ENCODE measurements at places on chromosomes 6 and 20.

DNA sequence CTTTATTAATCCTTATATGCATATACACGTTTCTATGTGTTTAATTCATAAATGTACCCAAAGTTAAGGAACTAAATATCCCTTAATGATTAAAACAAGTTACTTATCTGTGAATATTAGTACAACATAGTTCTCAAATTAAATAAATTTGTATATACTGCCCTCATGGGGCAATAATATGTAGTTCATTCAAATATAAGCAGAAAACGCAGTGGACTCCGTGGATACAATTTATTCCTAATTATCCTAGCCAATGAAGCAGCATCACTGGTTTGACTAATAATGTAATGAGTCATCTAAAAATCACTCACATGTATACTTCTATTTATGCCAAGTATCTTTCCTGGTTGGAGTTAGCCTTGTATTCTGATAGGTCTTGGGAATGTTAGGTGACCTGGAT lies 111.6 kb downstream of the TBC1D32 start:
- no peak for DNase-seq

DNA sequence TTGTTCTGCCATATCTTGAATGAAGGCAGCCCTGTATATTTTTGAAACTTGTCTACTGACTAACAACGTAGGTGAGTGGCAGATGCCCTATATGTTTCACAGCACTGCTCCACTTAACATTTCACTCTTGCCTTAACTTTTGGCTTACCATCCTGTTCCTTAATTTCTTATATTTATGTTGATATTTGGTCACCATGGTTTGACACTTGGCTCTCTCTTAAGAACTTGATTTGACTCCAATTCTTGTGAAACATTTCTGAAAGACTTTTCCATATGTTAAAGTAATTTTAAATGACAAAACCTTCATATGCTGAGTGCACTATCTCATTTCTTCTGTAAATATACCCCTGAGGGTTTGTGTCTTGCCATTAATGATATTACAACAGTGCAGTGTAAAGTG lies 434.3 kb upstream of the IMPG1 start:
- no peak for DNase-seq

DNA sequence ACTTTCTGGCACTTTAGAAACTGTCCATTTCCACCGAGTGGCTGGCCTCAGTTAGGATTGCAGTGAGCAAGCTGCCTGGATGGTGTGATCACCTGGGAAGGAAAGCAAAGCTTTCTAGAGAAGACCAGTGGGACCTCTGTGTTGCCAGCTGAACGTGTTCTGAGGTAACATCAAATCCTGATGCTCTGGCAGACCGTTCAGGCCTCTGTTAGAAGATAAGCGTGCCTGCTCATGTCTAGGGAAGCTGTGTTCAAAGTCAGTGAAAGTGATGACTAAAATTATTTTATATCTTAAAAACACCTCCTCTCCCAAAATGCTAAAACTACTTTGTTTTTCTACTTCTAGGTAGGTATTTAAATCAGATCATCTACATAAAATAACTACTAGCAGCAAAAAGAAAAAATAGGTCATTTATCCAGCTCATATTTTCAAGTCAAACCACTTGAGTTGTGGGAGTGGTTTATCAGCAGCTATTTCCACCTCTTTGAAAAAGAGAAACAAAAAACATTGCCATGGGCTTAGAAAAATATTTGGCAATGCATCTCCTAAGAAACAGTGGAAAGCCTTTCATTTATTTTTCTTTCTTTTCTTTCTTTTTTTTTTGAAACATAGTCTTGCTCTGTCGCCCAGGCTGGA lies 54.8 kb downstream of the CEP43 start:
- DNase-seq: no peak

DNA sequence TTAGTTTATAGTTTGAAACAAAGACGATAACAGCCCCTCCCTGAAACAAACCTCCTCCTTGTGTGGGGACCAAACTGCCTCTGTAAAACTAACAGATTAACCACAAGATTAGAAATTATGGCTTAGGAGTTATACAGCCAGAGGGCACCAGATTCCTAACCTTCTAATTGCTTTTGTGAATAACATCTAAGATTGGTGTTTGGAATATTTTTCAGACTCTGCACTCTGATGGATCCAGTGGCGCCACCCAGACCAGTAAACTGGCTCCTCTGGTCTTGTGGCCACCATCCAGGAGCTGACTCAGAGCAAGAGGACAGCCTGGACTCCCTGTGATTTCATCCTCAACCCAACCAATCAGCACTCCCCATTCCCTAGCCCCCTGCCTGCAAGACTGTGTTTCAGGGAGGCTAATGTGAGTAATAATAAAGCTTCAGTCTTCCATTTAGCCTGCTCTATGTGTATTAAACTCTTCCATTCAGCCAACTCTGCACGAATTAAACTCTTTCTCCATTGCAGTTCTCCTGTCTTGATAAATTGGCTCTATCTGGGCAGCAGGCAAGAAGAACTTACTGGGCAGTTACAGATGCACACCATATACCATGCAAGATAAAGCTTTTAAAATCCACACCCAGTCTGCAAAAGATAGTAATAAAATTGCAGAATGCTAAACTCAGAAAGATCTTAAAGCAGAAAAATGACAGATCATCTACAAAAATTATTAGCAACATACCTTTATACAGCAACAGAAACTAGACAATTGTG lies 58.5 kb upstream of the SLC22A16 start:
- no peak for DNase-seq

GRCh38 chr6:35305117-35305516 lies 7.5 kb downstream of the DEF6 start:
- DNase-seq: no peak

GRCh38 chr6:167858086-167858591 lies 31.4 kb downstream of the AFDN start:
- DNase-seq: no peak

DNA sequence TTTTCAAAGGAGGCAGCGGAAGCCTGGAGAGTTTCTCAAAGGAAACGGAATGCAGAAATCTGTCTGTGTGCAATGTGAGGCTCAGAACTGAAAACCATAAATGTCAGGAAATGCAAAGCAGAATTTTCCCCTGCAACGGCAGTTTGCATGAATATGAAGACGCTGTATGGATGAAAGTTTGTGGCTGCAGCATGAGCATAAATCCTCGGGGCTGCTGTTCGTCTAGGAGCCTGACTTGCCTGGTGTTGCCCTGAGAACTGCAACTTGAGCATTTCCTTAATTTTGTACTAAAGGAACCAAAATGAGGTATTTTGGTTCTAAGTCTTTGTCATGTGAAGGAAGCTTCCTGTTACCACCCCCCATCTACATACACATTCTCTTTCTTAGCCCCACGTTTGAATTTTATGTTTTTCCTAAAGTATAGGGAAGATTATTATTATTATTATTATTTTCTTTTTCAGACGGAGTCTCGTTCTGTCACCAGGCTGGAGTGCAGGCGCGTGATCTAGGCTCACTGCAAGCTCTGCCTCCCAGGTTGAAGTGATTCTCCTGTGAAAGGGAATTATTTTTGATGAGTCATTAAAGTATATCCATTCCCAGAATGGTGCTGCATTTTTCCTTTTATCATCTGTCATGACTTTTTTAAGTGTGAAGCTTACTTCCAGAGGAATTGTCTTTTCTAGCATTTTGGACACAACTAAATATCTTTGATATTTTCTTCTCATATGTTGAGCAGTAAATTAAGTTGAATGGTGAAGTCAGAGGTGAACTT lies 33.1 kb downstream of the MTHFD1L start:
- no peak for DNase-seq

- no peak for DNase-seq
Measured at GRCh38 chr6:46849361-46849690, 56.1 kb downstream of the MEP1A start.

DNA sequence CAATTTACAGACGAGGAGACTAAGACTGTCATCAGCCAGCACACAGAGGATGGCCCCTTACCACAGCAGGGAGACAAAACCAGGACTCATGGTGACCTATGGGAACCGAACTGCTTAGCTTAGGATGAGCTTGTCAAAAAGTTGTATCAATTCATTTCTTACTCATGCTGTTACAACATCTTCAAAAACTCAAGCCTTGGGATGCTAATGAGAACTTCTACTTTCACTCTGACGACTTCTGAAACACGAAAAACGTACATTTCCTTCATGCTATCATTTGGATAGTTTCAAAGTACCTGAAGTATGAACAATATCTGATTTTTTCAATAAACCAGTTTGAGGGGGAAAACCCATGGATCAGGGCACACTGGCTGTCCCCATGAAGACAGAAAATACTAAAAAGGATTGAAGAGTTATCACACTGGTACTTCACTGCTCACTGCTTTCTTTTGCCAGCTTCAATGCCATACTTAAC lies 31.9 kb downstream of the HIVEP2 start:
- DNase-seq: no peak

- no peak for DNase-seq
Measured at GRCh38 chr6:168678077-168678476, 237.1 kb downstream of the SMOC2 start.

DNA sequence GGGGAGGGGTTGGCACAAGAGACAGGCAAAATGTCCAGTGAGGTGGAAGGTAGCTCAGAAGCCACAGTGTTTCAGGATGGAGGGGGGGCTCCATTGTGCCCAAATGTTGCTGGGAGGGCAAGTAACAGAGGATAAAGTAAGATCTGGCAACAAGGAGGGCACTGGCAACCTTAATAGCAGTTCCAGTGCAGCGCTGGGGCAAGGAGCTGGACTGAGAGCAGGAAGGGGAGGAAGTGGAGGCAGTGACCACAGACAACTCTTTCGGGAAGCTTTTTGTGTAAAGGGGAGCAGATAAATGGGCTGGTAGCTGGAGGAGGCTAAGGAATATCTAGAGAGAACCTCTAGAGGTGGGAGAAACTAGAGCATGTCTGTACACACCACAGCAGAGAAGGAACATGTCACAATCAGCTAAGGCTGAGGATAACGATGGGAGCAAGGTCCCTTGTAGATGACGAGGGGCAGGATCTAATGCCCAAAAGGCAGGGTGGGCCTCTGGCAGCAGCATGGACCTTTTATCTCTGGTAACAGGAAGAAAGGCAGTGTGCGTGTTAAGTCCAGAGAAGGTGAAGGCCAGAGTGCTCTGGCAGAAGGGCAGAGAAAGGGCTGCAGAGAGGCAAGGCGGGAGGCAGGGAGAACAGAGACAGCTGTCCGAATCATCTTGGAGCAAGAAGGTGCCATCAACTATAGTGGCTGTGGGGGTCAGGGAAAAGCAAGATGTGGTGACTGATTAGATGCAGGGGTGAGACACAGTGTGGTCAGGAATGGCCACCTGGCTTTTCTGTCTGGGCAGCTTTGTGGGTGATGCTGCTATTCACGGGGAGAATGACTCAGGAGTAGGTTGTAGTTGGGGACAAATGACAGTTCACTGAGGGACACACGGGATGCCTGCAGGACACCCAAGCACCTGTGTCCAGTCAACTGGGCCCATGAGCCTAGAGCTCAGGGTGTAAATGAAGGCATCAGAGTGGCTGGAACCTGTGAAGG lies 17.4 kb downstream of the TMEM242 start:
- no peak for DNase-seq

GRCh38 chr6:167568407-167569024 lies 243.6 kb downstream of the TTLL2 start:
- no peak for DNase-seq

DNA sequence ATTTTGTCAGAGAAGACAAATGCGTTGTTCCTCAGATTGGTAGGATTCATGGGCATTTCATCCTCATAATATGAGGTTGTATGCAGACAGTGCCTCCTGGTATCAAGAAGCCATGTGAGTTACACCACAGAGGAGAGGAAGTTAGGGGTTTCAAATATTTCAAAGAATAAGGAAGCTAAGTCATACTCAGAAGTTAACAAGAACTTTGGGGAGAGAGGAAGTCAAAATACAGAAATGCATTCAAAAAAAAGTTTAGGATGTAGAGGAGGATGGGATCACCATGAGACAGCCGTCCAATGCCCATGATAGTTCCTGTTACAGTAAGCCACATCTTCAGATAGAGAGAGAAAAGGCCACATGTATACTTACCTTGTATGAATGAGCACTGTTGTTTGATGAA lies 22.3 kb downstream of the HLA-DOB start:
- DNase-seq: no peak

GRCh38 chr6:141415896-141416295 lies 716.8 kb upstream of the GJE1 start:
- DNase-seq: no peak

- no peak for DNase-seq
Measured at GRCh38 chr6:106790149-106790770, 160.9 kb downstream of the QRSL1 start.

DNA sequence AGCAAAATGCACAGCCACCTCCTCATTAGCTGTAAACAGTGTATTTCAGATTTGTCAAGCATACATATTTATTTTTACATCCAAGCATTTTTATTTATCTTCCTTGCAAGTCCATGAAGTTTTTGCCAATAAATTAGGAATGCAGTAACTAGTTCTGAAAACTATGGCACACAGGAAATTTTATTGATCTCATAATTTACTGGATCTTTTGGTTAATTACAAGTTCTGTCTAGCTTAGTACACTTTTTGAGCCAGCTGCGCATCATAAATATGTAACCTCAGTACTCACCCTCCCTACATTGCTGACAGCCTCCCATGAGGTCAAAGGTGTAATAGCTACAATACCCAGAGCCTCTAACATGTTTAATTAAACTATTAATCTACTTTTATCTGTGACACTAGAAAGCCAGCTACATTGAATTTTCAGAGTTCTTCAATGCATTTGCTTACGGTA lies 898.2 kb downstream of the KIF16B start:
- no peak for DNase-seq

GRCh38 chr20:52259295-52259694 lies 67.7 kb upstream of the ZFP64 start:
- no peak for DNase-seq

DNA sequence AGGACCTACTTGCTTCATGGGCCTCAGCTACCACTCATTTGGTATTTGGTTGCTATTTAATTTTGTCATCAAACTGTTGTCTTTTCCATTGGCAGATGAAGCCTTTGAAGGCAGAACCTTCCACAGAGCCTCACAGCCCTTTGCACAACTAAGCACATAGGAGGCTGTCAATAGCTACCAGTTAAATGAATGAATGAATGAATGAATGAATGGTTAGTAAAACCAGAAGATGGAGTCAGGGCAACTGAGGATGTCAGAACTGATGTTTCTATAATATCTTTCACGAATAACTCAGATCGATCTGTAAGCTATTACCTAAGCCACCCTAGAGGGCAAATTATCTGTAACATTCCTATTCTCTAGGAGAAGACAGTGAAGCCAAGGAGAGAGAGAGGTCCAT lies 19.1 kb downstream of the BNIP5 start:
- DNase-seq: no peak

DNA sequence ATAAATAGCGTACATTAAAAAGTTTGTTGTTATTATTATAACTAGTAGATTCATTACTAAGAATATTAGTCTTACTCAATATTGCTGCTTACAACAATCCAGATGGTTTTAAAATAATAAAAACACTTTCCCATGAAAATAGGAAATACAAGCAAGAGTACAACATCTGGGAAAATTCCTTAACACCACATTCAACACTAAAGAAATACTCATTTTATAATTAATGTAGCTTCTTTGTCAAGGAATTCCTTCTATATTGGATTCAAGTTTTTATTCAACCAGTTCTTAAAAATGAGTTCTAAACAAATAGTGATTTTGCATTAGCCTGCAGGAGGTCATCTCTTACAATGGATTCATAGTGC lies 650.3 kb upstream of the SLC35B3 start:
- DNase-seq: no peak
